ENCODE measurements at places on chromosomes 6 and 20.
A peak's percentile ranks its signal among the peaks of the same experiment; 100 is the strongest.

- DNase-seq: no peak
These were observed 5.2 kb upstream of the C20orf203 start for GRCh38 chr20:32678948-32679347.

- DNase-seq: peak; percentile 50
These were observed 3.3 kb upstream of the TAF4 start for GRCh38 chr20:62068997-62069396.

DNA sequence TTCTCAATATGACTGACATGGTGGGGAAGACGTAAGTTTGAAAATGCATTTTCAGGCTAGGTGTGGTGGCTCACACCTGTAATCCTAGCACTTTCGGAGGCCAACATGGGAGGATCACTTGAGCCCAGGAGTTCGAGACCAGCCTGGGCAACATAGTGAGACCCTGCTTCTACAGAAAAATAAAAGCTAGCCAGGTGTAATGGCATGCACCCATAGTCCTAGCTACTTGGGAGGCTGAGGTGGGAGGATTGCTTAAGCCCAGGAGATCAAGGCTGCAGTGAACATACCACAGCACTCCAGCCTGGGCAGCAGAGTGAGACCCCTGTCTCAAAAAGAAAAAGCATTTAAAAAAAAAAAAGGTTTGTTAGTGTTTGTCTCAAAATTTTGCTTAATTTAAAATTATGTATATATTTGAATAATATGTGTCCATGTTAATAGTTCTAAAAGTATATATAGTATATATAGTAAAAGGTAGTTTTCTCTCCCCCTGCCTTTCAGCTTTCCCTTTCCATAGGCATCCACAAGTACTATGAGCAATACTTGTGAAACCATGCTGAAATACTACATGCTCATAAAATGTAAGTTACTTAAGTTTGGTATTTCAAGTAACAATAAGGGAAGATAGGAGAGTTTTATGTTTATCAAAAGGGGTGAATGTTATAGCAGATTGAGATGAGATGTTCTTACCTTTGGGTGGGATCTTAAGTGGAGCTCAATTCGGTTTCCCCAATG lies 15.1 kb downstream of the PTPRA start:
- no peak for DNase-seq

DNA sequence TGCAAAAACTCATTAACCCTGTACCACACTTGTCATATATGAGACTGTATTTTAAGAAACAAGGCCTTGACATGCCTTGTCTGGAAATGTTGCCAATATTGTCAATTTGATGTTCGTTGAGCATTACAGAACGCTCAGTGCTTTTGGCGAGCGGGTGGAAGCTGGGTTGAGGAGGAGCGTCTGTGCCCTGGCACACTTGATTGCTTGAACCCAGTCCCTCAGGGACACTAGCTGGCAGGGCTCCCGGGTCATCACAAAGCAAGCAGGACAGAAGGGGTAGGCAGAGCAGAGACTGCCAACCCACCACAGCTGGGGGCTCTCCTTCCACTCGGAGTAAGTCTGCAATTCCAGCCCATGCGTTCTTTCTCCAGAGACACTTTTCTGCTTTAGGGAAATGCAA lies 286.3 kb downstream of the KHDC1L start:
- no peak for DNase-seq

DNA sequence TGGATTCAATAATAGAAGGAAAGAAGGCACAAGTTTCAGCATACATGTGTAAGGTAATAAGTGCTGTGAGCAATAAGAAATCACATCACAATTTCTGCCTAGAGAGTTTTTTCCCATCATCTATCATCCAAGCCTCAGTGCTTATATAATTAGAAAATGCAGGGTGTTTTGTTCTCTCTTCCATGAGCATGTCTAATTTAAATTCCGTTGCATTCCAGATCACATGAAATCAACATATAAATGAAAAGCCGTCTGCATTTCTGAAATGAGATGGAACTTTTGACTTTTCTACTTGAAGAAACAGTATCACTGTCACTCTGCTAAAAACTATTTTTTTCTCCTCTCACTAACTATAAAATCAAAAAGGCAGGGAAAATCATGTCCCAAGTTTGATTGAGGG lies 74.5 kb upstream of the CD2AP start:
- no peak for DNase-seq

GRCh38 chr6:73028893-73029450 lies 196.3 kb downstream of the KHDC1L start:
- no peak for DNase-seq

- DNase-seq: no peak
These were observed 404.1 kb upstream of the EPHA7 start for GRCh38 chr6:93823489-93823888.

- peak; percentile 66 for DNase-seq
These were observed 3.5 kb upstream of the MAPK13 start for GRCh38 chr6:36126553-36127458.

GRCh38 chr6:97702248-97702647 lies 419.2 kb upstream of the MMS22L start:
- DNase-seq: no peak

DNA sequence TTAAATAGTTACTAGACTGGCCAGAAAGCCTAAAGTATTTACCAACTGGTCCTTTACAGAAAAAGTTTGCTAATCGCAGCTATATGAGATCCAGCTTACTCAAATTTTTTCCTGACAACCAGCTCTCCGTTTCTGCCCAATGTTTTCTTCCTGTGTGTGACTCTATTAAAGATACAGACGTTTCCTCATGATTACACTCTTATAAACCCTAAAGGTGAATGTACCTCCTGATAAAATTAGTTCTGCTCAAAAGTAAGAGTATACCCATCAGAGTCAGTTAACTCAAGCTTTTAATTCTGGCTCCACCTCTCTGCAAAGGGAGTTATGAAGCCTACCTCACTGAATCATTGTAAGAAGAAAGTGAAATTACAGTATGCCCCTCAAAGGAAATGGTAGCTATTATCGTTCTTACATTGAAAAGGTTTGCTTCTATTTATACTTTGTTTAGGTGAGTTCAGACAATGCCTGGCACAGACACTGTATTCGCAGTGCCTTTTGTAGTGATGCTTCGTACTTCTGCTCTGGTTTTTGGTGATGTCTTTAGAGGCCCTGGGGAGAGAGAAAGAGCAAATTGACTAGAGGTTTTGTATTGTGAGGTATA lies 10.2 kb upstream of the MROH8 start:
- no peak for DNase-seq

GRCh38 chr6:130526466-130526865 lies 160.6 kb downstream of the TMEM200A start:
- no peak for DNase-seq

- DNase-seq: no peak
These were observed 116.9 kb upstream of the SCGN start for GRCh38 chr6:25534942-25535631.

- peak; percentile 64 for DNase-seq
These were observed 8.0 kb downstream of the TP53RK start for GRCh38 chr20:46681032-46681854.

DNA sequence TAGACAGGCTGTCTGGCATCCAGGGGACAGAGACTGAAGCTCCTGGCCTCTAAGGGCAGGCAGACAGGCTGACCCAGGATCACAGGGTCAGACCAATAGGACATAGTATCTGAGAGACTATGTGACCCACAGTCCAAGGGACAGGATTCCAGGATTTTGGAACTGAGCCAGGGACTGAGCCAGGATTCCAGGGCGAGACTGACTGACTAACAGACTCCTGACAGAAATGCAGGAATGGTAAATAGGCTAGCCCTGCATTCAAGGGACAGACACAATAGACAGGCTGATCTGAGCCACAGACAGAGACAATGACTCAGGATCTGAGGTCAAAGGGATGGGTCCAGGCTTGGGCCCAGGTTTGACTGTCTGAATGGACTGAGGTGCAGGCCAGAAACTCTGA lies 19.8 kb downstream of the XKR7 start:
- peak; percentile 54 for DNase-seq

- peak; percentile 26 for DNase-seq
These were observed 32.2 kb downstream of the KCNB1 start for GRCh38 chr20:49450281-49450721.

DNA sequence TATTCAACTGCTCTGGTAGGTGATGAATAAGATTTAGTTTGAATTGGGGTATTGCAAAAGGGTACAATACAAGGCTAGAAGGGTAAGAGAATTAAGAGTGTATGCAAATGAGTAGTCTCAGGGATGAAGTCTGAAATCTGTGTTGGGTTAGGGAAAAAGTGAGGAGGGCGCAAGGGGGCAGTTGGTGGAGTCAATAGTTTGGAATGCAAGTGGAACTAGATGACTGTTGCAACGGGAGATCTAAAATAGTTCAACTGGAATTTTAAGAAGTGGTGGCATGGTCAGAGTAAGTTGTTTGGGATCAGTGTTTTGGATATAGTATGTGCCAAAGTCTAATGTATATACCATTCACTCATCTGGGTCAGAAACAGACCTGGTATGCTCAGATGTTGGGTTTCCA lies 329.6 kb downstream of the GJA1 start:
- no peak for DNase-seq

DNA sequence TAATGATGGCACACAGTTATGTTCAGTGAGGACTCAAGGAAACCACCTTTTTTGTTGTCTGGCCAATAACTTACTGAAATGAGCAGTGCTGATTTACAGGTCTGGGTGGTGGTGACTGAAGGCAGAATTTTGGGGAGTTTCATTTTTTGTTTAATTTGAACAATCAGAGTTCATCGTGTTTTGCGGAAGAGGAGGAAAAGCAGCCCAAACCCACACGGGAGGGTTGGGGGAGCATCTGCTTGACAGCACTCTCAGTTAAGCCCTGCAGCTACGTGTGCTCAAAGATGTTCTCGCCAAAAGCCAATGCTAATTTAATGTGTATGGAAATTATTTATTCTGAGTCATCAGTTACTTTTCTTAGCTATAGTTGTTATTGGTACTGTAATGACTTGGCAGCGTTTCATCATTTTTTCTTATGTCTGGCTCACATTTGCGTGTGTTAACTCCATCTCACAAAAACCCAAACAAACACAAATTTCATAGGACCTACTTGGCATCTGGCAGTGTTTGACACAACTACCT lies 89.2 kb downstream of the UST start:
- peak; percentile 76 for DNase-seq

GRCh38 chr20:58994390-58995159 lies 12.5 kb downstream of the CTSZ start:
- DNase-seq: no peak

DNA sequence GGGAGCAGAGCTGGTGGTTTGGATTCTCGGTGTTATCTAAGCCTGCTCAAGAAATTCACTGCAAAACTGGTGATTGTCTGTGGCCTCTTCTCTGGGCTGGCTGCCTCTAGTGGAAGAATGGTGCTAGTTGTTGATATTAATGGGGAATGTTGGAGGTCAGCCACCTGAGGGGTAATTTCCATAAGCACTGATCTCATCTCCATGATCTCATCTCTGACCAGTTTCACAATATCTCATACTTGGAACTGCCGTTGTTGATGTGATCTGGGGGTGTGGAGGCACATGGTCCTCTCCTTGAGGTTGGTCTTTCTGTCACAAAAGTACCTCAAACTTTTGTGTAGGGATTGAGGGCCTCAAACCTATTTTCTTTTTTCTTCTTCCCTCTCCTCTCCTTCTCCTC lies 102.6 kb downstream of the CD109 start:
- peak; percentile 93 for DNase-seq

DNA sequence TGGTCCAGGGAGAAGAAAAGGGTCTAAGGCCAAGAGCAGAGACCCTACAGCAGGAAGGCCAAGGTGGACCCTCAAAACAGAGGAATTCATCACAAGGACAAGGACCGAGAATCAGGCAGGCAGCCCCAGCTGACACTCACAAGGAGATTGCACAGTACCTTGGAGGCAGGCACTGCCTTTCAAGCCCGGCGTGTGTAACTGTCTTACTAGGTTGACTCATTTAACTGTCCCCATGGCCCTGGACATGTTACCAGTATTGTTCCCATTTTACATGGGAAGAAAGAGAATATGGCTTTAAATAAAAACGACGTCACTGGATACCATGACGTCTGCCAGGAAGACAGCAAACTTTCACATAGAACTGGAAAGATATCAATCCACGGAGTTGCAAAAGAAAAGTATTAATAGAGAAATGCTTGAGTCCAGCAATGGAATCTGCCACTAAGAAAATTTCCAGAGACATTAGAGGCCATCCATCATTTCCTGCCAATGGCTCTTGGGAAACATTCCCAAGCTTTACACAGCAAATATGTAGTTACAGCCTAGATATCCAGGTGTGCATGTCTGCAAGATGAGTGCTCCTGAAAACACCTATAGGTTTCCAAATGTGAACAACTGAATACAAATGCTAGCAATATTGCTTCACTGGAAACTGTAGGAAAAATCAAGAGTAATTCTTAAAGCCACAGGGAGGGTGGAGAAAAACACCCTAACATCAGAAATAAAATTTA lies 111.5 kb upstream of the RPS6KA2 start:
- no peak for DNase-seq

DNA sequence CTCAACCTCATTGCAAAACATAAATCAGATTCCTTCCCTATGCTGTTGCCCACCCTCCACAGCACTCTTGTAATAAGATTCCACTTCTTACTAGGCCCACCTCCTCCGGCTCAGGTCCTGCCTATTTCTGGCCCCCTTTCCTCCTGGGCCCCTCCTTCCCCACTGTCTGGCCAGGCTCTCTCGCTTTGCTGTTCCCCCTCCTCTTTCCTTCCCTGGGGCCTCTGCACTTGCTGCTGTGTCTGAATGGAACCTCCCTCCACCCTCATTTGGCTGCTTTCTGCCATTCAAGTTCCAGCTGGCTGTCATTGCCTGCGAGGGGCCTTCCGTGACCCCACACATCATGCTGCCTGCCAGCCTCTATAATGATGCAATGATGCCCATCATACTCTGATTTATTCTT lies 38.9 kb downstream of the ARHGAP40 start:
- DNase-seq: no peak

DNA sequence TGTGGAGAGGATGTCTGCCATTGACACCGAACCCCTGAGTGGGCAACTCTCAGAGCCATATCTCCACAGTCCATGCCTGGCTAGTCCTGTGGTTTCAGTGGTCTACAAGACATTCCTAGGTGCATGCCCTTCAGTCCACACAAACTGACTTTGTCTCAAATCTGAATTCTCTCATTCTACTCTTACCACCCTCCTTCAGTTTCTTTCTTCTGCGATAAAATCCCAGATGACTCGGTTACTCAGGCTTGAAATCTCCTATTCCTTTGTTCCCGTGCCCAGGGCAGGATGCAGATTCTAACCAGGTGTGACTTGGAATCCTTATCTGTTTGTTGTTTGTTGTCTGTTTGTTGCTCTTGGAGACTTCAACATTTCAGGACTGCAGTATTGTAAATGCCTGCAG lies 9.3 kb downstream of the CDS2 start:
- DNase-seq: no peak

- no peak for DNase-seq
These were observed 40.6 kb downstream of the CGA start for GRCh38 chr6:87054143-87054833.
